A673 (cell line): ENCODE measurements at places on chromosomes 2 and 18.

DNA sequence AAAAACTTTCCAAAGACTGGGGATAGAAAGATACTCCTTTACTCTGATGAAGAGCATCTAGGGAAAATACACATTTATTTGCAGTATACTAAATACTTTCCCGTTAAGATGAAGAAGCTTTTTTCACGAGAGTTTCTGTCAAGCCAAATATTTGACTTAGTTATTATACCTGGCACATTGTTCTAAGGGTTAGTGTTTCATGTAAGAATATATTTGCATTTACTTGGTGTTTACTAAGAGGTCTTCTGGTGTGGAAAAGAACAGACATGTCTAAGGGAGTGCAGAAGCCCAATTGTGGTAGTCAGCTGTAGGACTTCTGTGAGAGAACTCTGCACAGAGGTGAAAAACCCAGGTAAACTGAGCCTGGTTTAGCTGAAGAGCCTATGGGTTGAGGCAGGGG lies 457.6 kb upstream of the SOX11 start:
- DNase-seq: no peak

DNA sequence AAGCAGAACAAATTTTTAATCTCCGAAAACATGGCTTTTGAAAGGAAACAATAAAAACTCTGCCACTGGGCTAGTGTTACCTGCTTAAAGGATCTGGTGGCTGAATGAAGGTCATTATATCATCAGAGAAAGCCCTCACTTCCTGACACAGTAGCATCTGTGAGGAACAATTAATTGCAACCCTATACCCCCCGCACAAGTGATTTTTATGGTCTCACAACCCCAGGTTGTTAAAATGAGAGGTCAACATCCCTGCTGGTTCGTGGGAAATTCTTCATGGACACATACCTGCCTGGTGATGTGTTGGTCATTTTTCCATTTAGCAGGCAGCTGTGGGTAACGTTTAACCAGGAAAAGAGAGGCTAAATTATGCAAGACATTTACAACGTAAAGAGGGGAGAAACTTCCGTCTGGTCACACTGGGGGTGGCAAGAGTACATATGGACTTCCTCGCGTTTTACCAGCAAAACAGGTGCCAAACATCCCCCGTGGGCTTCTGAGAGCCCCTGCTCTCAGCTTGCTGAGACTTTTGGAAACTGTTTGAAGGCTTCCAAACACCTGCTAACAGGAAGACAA lies 29.2 kb downstream of the NIFK start:
- DNase-seq: no peak

DNA sequence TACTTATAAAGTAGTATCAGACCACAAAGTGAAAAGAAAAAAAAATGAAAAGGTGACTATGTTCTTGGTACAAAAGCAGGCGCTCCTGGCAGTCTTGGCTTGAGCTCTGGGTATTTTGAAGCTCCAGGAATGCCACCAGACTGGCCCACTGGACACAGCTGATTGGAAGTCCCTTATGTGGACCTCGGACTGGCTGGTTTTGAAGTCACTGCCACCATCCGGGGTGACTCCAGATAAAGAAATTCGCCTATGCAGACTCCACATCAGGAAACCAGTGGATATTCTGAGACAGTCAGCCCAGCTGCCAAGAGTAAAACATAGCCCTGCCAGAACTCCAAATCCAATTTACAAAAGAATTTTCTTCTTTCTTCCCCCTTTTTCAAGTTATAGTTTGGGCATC lies 28.0 kb downstream of the ACKR3 start:
- no peak for DNase-seq

GRCh38 chr2:18422432-18423165 lies 137.9 kb downstream of the RDH14 start:
- no peak for DNase-seq
